ENCODE measurements at places on chromosomes 11 and 22.

GRCh38 chr11:446891-447290 is 3.2 kb upstream of the PTDSS2 start:
- no peak for DNase-seq

DNA sequence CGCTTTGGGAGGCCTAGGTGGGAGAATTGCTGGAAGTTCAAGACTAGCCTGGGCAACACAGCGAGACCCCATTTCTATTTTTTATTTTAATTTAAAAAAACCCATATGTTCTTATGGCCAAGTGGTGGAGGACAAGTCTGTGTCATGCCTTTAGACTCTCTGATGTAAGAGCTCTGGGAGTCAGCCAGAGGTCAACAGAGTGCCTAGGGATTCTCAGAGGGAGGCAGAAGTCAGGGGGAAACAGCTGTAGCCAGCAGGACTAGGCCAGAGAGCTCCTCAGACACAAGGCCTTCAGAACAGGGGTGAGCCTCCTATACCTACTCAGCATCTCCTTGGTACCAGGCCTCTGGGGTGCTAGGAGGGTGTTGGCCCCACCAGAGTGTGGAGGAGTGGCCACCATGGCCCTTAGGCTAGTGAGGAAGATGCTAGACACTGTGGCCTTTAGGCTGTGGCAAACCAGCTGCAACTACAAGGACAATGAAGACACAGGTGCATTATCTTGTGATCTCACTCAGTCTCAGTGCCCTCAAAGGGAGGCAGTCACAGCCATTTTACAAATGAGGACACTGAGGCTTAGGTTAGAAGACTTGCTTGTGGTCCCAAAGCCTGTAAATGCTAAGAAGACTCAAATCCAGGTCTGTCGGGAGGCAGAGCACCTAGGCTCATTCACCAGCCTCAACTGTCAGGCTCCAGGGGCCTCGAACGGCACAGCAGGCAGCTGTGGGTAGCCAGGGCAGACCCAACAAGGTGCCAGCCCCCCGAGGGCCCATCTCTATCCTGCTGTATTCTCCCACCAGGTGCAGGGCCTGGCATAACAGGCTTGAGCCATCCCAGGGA is 5.0 kb downstream of the ZP1 start:
- DNase-seq = peak; percentile 65

DNA sequence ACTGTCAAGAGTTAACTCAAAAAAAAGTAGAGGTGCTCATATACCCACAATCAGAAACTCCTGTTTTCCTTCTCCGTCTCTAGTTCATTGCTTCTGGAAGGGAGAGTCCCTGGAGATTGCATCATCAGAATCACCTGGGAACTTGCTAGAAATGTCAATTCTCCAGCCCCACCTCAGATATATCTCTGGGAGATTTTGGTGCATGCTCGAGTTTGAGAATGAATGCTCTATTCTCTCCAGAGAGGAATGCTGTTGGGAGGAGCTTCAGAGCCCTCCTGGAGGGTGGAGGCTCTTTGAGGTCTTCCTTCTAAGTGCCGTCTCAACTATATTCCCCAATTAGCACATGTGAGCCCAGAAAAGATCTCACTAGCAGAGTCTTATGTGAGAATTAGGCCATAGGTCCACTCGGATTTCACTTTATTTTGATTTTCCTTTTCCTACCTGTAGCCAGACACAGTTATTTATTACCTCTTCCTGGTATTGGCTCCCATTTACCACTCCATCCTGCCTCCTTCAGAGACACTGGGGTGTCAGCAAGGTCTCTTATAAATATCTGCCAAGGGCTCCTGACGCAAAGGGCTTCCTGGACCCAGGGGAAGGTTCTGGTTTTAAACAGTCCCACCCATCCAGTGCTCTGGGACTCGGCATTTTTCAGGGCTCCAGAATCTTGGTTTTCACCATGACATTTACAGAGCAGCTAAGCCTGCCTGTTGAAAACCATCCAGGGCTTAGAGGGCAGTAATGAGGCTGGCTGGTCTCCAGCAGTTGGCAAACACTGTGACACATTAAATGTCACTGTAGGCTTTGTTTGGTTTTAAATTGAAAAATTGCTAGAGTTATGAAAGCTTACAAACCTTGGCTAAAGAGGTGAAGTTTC is 136.2 kb downstream of the CD44 start:
- no peak for DNase-seq

DNA sequence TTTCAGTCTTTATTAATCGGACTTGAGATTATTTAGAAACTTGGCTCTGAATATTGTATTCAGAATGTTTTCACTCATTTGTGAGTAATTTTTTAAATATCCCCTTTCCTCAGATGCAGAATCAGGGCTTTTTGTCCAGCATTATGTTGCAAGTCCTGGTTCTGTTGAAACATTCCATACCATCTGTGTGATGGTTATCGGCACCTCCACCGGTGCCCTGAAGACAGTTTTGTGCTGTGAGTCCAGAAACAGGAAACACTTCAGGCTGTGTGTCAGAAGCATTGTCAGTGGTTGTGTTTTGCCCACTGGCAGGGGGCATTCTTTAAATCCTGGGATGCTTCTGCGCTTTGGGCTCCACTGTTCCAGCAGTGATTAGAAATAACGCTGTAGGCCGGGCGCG is 20.4 kb downstream of the CDPF1 start:
- DNase-seq = no peak
